Suprapubic skin (tissue), 4 donors: ENCODE measurements at places on chromosomes 11 and 22.

- H3K27ac ChIP-seq = no peak overlapping the region
- no peaks in the 10 kb centered on the region for H3K27me3 ChIP-seq
- no peak overlapping the region for H3K4me3 ChIP-seq
- peaks cover 20% of the 10 kb centered on the region for H3K4me1 ChIP-seq
- H3K36me3 ChIP-seq = peaks cover 10% of the 10 kb centered on the region
Measured at GRCh38 chr11:66570079-66570849, 1.9 kb upstream of the CTSF start.

- H3K27me3 ChIP-seq = no peaks in the 10 kb centered on the region
- H3K27ac ChIP-seq = no peak overlapping the region
- H3K4me3 ChIP-seq = no peak overlapping the region
Measured at GRCh38 chr11:7569044-7569443, 55.2 kb downstream of the PPFIBP2 start.

GRCh38 chr11:832529-833113 is at the start of gene CD151:
Gene CD151, plus strand, starts transcription at chr11:832952. Its CDS starts 3,118 bp downstream, at chr11:836070.
- peaks cover 6% of the 10 kb centered on the region for H3K27me3 ChIP-seq
- no peak for DNase-seq
- H3K36me3 ChIP-seq = peaks cover 16% of the 10 kb centered on the region
- peak within 1 kb of the TSS; percentile 85 for H3K4me3 ChIP-seq

GRCh38 chr11:46686886-46687795 is 13.3 kb downstream of the ARHGAP1 start:
- peaks cover 47% of the 10 kb centered on the region for H3K36me3 ChIP-seq
- no peaks in the 10 kb centered on the region for H3K27me3 ChIP-seq
- peaks cover 16% of the 10 kb centered on the region for H3K4me1 ChIP-seq

DNA sequence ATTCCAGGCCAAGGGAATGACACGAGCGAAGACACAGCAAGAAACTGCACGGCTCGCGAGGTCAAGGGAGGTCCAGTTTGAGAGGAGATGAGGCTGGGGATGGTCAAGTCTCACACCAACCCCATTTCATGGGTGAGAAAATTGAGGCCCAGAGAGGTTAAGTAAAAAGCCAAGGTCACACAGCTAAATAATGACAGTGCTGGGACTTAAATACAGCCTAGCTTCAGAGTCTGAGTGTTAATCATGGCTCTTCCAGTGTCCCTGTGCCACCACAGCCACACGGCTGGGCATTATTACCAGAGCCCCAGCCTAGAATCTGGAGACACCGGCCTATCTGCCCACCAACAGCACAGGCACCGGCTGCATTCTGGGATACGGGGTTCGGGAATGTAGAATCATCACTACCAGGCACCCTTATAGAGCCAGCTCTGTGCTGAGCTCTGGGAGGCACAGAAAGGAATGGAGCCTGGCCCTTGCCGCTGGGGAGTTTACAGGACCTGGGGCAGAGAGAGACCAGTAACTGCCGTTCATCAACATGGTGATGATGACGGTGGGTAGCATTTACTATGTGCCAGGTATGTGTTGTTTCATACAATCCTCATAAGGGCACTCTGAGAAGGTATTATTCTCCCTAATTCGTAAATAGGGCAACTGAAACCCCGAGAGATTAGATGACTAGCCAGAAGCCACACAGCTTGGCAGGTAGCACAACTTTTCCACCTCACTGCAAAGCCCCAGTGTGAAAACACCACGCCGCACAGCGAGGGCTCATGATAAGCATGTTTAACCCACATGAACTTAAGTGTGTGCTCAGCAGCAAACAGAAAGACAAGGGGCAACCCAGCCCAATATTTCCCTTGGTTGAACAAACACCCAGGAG is 51.8 kb downstream of the CD6 start:
- DNase-seq = no peak
- no peak overlapping the region for H3K27ac ChIP-seq
- peaks cover 15% of the 10 kb centered on the region for H3K4me1 ChIP-seq
- no peaks in the 10 kb centered on the region for H3K36me3 ChIP-seq
- H3K27me3 ChIP-seq = peaks cover 24% of the 10 kb centered on the region
- no peak overlapping the region for H3K4me3 ChIP-seq

- no peak for DNase-seq
- H3K36me3 ChIP-seq = peaks cover 4% of the 10 kb centered on the region
- H3K4me3 ChIP-seq = no peak overlapping the region
- H3K27ac ChIP-seq = no peak overlapping the region
- peaks cover 5% of the 10 kb centered on the region for H3K4me1 ChIP-seq
- no peaks in the 10 kb centered on the region for H3K27me3 ChIP-seq
Measured at GRCh38 chr11:44191322-44192016, 96.0 kb downstream of the EXT2 start.

DNA sequence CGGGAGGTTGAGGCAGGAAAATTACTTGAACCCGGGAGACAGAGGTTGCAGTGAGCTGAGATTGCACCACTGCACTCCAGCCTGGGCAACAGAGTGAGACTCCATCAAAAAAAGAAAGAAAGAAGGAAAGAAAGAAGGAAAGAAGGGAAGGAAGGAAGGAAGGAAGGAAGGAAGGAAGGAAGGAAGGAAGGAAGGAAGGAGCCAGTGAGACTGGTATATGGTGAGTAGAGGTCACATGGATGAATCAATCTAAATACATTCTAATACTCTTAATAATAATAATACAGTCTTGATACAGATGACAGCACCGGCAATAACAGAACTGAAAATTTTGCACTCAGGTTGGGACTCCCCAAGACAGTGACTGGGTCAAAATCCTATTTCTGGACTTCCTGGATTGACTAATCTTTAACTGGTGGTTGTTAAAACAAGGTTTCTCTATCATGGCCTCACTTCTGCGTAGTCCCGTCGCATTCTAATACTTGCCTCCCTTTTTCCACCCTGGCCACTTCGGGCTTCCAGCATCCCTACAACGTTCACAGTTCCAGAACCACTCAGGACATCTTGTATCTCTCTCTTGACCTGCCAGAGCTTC is 53.5 kb upstream of the EIF3M start:
- H3K27me3 ChIP-seq = no peaks in the 10 kb centered on the region
- no peak overlapping the region for H3K4me3 ChIP-seq
- H3K4me1 ChIP-seq = no peaks in the 10 kb centered on the region
- no peaks in the 10 kb centered on the region for H3K36me3 ChIP-seq
- H3K27ac ChIP-seq = no peak overlapping the region
- DNase-seq = no peak
